ENCODE measurements at places on chromosomes 5 and 9. TPM values are rescaled to one million over a fixed set of nuclear protein-coding genes. Genes with fewer than 3 reads are reported as not detected.

Gene HEMGN
- 3.6 TPM for total RNA-seq

Gene PCDHGB7
- total RNA-seq, result not detected

GRCh38 chr5:91345461-91345860 is 37.7 kb downstream of the ARRDC3 start:
- no peak overlapping the region for H3K4me3 ChIP-seq
- no peaks in the 10 kb centered on the region for H3K27me3 ChIP-seq
- no peaks in the 10 kb centered on the region for H3K36me3 ChIP-seq
- H3K4me1 ChIP-seq, result no peaks in the 10 kb centered on the region
- DNase-seq, result no peak

DNA sequence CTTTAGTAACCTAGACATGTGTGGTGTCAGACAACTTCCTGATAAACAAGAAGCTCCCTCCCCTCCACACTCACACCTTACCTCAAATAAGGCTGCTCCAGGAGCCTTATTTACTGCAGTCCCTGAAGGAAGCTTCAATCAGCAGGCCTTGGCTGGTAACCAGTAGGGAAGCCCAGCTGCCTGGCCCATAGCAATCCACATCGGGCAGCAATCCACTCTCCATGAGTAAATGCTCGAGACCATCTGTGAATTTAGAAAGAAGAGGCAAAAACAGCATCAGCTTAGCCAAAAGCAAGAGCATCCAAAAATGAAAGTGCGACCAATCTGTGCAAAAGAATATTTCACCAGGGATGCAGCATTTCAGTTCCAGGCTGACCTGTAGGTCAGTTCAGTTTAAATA is 213.3 kb upstream of the TUSC1 start:
- no peak overlapping the region for H3K27ac ChIP-seq
- H3K36me3 ChIP-seq, result no peaks in the 10 kb centered on the region
- DNase-seq, result no peak

Gene CDKN2A
- 16.5 TPM for total RNA-seq

DNA sequence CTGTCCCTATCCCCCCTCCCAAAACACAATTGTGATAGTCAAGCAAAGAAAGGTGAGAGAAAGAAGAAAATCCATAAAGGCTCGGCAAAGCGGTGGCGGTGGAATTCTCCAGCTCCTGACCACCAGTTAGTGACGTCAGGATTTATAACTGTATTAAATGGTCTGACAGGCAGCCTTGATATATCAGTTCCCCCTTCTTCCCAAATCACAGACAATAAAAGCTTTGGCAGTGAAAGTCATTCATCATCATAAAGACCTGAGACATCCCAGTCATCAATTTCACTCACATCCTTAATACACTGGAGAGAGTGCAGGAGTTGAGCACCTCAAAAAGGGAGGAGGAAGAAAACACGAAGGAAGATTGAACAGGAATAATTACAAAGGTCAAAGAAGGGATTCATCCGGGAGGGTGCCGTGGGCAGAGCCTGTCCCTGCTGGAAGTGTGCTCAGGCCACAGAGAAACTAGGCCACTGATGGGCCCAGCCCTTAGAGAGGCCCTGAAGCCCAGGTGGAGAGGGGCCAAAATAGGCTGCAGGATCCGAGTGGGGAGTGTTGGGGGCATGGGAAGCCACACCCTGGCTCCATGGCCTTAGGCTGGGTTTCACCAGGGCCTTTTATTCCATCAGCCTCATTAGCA is 131.9 kb downstream of the PAX5 start:
- DNase-seq, result no peak

DNA sequence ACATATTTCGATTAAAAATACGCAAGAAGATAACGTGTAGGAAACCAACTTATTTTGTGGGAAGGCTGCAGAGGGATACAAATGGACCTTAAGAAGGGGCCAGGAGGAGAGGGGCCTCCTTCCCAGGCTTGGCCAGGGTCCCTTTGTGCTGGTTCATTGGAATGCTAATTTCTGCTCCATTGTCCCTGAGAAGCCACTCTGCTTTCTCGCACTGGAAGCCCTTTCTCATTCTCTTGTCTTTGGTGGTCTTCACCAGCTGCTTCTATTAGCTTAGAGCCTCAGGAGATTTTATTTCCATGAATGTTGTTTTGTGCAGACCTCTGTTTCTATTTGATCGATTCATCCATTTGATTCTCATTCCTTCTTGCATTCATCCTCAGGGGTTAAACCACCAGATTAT is 325.4 kb downstream of the TMEM38B start:
- no peaks in the 10 kb centered on the region for H3K36me3 ChIP-seq
- no peak for DNase-seq
- H3K4me3 ChIP-seq, result no peak overlapping the region
- H3K4me1 ChIP-seq, result no peaks in the 10 kb centered on the region
- H3K27ac ChIP-seq, result no peak overlapping the region

GRCh38 chr9:131238402-131239021 is 37.8 kb downstream of the FAM78A start:
- H3K4me3 ChIP-seq, result peak overlapping the region; percentile 78
- peaks cover 61% of the 10 kb centered on the region for H3K4me1 ChIP-seq
- no peaks in the 10 kb centered on the region for H3K36me3 ChIP-seq
- no peaks in the 10 kb centered on the region for H3K27me3 ChIP-seq
- H3K27ac ChIP-seq, result peak overlapping the region; percentile 84

- peaks cover 10% of the 10 kb centered on the region for H3K36me3 ChIP-seq
- no peaks in the 10 kb centered on the region for H3K27me3 ChIP-seq
- no peak for DNase-seq
Measured at GRCh38 chr9:131997076-131997475, 82.6 kb downstream of the MED27 start.

Measured in CD4-positive, CD25-positive, alpha-beta regulatory T cell (primary cell).